ENCODE measurements at places on chromosomes 12 and 14.

- no peak for DNase-seq
These were observed 18.7 kb downstream of the HELB start for GRCh38 chr12:66320996-66321395.

DNA sequence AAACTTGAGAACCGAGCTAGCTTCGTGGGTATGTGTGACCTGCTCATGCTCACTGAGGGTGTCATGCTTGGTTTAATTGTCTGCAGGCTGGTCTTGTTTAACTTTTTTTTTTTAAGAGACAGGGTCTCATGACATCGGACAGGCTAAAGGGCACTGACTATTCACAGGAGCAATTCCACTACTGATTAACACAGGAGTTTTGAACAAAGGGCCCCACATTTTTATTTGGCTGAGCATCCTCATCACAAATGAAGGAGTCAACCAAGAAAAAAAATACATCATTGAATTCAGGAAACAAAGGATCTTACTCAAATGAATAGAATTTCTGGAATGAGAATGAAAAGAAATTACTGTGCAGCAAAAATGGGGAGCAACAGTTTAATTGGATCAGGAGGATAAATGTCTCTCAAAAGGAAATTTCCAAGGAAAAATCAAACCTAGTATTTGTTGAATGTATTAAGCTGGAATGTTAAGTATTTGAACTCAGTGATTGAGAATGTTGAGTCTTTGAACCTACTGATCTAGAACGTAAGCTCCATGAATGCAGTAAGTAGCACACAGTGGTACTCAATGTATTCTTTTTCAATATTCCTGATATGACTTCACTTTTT, 20.8 kb upstream of the PYROXD1 start:
- DNase-seq: no peak

GRCh38 chr12:30598889-30599288, 96.8 kb downstream of the IPO8 start:
- no peak for DNase-seq

GRCh38 chr12:116727261-116727660, 10.6 kb downstream of the SPRING1 start:
- no peak for DNase-seq

GRCh38 chr12:14952299-14952921, 9.0 kb downstream of the ARHGDIB start:
- no peak for DNase-seq

GRCh38 chr14:74508844-74509428, 15.4 kb downstream of the ISCA2 start:
- no peak for DNase-seq

GRCh38 chr12:96420277-96420835, 20.1 kb upstream of the CDK17 start:
- DNase-seq: no peak

- no peak for DNase-seq
These were observed 27.5 kb upstream of the C14orf180 start for GRCh38 chr14:104551851-104552737.

DNA sequence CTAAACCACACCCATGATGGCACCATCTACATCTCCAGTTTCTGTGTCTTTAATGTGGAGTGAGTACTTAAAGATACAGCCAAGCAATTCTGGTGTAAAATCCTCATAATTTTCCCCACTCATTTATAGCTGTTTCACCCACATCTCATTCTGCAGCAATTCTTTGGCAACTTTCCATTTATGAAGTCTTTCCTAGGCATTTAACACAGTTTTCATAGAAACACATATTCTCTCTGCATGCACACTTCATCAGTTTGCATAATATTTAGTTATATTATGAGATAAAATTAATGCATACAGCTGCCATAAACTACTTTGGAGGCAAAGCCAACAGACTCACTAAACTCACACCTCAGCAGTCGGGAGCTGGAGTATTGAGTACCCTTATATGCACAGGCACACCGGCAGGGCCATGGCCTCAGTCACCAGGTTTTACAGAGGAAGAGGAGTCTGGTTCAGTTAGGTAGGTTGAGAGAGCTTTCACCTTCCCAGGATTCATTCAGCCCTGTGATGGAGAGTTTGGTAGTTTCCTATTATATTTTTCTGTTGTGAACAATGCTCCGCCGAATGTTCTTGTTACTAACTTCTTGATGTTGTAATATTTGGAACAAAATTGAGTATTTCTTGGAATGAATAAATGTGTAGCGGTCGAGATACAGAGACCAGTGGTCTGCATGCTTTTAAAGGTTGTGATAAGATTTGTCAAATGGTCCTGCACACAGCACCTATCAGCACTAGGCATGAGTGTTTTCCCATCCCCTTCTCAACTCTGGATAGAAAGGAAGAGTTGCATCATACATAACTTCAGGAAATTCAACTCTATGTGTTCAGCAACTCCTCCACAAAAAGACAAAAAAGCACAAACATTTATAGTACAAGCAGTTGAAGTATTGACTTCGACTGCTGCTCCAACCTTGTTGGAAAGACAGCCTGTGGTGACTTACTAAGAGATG, 123.5 kb downstream of the TTC8 start:
- no peak for DNase-seq

DNA sequence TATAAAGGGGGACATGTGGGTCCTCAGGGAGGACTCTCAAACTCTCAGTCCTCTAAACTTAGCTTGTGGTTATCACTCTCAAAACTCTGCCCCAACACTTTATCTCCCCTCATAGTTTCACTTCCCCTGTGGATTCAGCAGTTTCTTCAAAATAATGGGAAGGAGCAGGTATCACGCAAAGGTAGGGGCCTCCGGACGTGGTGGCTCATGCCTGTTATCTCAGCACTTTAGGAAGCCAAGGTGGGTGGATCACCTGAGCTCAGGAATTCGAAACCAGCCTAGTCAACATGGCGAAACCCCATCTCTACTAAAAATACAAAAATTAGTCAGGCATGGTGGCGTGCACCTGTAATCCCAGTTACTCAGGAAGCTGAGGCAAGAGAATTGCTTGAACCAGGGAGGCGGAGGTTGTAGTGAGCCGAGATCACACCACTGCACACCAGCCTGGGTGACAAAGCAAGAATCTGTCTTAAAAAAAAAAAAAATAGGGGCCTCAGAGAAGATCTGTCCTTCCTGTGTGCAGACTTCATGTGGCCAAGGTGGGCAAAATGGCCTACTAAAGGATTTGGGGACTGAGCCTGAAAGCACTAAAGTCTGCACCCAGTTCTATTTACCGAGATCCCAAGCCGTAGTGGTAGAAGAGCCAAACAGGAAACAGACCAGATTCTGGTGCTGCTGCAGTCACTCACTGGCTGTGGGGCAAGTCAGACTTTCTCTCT, 6.4 kb downstream of the ITGB7 start:
- no peak for DNase-seq

- DNase-seq: no peak
These were observed 20.9 kb downstream of the DMAC2L start for GRCh38 chr14:50333014-50333509.

All from mucosa of gallbladder (tissue), 1 donor.